ENCODE measurements at places on chromosomes 2 and 18. TPM values are rescaled to one million over a fixed set of nuclear protein-coding genes. Genes with fewer than 3 reads are reported as not detected.

NABP1 gene
- total RNA-seq, result 117 TPM

GALNT14 gene
- total RNA-seq, result 0.17 TPM

HOXD4 gene
- total RNA-seq, result not detected

CGREF1 gene
- total RNA-seq, result 0.69 TPM

SH3RF3 gene
- 1.9 TPM for total RNA-seq

NOTO gene
- total RNA-seq, result not detected

RNF125 gene
- total RNA-seq, result 1.0 TPM

SOWAHC gene
- total RNA-seq, result 7.7 TPM

ATAD2B gene
- 7.1 TPM for total RNA-seq

DOK6 gene
- total RNA-seq, result 9.0 TPM
